Hindlimb muscle (tissue), 1 donor: ENCODE measurements at places on chromosomes 12 and 14.

DNA sequence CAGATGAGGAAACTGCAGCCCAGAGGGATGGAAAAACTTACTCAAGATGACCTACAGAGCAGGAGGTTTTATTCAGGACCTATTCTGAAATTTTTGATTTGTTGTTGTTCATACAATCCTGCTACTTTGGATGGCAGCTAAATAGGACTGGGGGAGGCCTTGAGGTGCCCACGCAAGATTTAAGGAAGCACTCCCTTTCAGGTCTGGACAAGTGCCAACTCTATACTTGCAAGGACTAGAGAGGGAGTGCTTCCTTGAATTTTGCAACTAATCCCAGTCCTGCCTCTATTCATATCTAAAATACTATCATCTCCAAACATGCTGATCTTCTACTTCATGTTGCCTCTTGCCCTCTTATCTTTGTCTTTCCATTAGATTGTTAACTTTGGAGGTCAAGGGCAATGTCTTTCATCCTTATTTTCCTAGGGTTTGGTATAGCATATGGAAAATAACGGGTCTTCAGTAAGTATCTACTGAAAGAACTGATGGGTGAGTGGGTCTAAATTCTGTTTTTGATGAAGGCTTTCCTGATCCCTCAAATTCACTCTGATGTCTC is 28.6 kb upstream of the PPM1H start:
- no peak for DNase-seq

DNA sequence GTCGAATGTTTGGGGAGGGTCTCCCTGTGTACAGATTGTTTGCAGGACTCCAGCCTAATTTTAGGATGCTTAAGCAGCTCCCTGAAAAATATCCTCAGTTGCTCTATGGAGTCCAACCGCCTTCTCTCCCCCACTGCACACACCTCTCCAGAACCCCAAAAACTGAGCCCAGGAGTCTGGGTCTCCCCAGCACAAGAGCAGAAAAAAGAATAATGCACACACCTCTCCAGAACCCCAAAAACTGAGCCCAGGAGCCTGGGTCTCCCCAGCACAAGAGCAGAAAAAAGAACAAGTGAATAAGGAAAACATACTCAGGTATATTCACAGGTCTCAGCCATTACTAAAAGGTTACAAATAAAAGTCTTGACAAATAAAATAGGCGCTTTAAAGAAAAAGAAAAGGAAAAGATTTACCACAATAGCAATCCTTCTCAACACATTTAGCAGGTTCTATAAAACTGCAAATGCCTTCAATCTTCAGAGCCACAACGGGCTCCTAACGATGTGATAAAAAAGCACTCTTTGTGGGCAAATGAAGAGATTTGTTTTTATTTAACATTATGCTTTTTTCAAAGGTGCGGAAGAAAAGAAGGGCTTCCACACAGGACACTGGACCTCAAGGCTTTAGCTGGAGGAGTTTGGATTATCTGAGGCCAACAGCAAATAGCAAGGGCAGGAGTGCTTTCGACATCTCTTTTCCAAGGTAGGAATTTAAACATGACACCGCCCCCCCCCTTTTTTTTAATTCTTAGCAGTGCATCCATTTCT is 8.2 kb downstream of the BCL11B start:
- DNase-seq, result no peak

- no peak for DNase-seq
Observed at GRCh38 chr14:34643361-34643760, 13.4 kb upstream of the SNX6 start.

- DNase-seq, result no peak
Observed at GRCh38 chr12:132514838-132515237, 24.9 kb downstream of the FBRSL1 start.

- DNase-seq, result no peak
Observed at GRCh38 chr14:51014625-51015024, 70.3 kb upstream of the PYGL start.

DNA sequence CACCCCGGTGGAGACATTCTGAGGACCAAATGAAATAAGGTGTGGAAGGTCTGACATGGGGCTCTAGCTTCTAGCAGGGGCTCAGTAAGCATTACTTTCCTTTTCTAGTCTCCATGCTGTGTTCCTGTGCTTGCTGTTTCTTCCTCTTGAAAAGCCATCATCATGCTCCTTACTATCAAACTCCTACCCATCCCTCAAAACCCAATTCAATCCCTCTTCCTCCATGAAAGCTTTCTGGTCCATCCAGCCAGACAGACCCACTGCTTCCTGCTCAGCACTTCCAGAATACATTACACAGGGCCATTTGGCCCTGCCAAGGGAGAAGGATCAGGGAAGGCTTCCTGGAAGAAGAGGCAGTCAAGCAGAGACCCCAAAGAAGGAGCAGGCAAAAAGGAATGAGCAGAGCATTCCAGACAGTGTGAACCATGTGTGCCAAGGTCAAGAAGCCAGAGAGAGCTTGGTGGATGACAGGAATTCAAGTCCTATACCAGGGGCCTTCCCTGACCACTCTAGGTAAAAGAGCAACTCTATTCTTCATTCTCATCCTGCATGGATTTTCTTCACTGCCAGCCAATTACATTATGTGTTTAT is 59.5 kb downstream of the NUAK1 start:
- DNase-seq, result no peak

GRCh38 chr14:72845196-72845595 is 48.7 kb downstream of the DPF3 start:
- no peak for DNase-seq

- DNase-seq, result no peak
Observed at GRCh38 chr14:51468523-51468922, 183.2 kb upstream of the FRMD6 start.

DNA sequence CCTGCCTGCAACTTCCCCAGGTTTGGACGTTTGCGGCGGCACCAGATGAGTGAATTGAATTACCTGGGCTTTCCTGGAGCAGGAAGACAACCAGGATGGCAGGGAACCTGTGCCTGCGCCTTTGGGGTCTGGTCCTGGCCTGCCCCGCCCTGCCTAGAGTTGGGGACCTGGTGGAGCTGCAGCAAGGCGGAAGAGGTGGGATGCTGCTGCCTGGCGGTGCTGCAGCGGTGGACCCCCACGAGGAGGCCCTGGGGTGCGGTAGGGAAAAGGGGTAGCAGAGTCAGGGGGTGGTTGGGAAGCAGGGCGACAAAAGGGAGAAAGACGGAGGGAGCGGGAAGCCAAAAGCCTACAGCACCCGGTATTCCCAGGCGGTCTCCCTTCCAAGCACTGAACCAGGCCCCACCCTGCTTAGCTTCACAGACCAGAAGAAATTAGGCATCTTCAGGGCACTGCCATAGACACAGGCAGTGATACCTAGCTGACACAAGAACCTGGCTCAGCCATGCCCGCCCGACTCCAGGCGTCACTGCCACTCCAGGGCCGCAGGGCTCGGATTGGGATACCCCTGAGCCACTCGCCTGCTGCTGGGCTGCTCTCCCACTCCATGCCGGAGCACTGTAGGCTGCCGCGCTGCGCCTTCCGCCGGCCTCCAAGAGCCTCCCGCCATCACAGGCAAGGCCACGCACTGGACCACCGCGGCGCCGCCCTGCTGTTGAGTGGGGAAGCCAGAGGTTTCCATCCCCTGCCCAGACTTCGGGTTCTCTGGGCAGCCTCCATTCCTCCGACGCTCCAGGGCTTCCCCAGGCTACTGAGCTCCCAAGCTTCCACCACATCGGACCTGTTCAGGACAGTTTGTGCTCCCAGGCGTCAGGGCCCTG is 155.2 kb upstream of the ALG10B start:
- DNase-seq, result no peak

DNA sequence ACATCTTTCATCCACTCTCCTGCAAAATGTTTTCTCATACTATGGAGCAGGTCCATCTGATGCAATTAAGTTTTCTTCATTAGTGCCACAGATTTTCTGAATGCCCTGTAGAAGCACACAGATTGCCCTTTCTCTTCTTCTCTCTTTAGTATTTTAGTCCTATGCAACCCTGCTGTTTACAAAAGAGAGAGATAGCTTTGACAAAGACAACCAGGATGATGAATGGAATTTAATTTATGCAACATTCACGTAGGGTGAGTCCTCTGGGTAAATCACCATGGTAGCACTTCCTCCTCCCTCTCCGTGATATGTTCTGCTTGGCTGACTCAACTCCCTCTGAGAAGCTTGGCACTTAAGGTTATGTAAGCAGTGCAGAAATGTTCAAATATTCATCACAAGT is 400.9 kb upstream of the PDE3A start:
- DNase-seq, result no peak

DNA sequence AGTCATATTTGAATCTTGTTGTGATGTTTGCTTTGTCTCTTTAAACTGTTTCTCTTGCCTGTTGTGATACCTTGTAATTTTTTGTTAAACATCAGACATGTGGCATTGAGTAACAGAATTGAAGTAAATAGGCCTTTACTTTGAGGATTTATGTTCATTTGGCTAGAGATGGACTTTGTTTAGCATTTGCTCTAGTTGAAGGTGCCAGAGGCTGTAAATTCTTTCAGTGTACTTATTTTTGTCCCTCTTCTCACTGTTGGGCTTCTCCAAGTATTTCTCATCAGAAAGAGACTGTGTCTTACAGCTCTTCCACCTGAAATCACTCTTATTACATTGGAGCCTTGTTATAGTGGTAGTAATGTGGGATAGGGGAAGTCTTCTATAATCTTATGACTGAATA is 175.8 kb downstream of the LRFN5 start:
- DNase-seq, result no peak

- DNase-seq, result peak; percentile 41
Observed at GRCh38 chr12:26523708-26524150, 309.3 kb downstream of the ITPR2 start.

GRCh38 chr12:4148418-4149056 is 125.0 kb upstream of the CCND2 start:
- no peak for DNase-seq

DNA sequence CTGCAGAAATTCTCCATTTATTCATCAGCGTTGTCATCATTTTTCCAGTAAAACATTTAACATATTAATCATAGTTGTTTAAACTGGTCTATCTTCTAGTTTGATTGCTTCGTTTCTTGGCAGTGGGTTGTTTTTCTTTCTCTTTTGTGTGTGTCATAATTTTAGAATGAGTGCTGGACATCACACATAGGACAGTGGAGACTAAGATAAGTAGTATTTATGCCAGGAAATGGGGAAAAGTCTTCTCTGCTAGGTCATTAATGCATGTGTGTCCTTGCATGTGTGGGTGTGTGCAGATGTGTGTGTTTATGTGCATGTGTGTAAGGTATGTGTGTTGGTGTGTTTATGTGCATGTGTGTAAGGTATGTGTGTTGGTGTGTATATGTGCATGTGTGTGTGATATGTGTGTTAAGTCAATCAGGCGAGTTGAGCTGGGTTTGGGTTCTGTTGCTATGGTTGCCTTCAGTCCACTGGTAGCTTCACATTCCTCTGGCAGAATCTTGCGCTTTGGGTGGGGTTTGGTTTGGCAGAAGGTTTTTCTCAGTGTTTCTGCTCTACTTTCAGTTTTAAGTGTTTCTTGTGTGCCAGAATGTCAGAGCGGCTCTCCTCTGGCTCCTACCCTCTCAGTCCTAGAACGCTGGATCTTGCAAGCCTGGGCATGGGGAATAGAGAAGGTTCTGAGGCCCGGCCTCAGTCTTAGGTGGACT is 7.8 kb upstream of the ADGRD1 start:
- DNase-seq, result peak; percentile 39

GRCh38 chr12:104719700-104720338 is 238.3 kb downstream of the SLC41A2 start:
- DNase-seq, result no peak

DNA sequence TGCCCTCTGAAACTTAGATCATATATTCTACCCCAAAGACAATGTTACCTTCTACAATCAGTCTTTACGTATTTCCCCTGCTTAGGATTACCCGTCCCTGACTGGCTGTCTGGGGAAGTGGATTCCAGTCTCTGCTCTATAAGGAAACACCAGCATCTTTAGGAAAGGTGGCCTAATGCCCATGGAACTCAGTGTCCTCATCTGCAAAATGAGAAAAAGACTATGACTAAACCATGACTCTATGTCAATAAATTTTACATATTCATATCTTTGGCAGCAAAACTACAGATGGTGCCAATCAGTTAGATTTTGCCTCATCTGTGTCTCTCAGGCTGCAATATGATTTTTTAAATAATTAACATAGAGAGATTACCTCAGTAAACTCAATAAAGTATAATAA is 133.8 kb downstream of the ITPR2 start:
- DNase-seq, result no peak

- DNase-seq, result no peak
Observed at GRCh38 chr12:125089083-125089482, 23.8 kb downstream of the AACS start.

GRCh38 chr14:84857571-84857970 is 672.4 kb upstream of the FLRT2 start:
- no peak for DNase-seq

DNA sequence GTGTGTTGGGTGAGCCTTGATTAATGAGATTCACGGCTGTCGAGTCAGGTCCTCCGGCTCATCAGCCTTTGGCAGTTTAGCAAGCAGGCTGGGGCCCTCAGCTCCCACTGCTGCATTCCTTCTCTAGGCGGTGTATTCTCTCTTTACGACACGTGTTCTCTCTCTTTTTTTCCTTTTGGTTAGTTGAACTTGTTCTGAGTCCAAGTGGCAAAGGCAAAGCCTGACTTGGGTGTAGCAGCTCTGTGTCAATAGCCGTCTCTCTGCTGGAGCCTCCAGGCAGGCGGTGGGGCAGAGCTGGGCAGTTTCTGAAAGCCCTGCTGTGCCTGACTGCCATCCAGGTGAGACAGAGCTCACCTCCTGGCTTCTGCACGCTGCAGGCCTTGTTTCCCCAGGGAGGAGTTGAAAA is 46.6 kb downstream of the SUSD6 start:
- DNase-seq, result no peak

GRCh38 chr12:87991483-87991882 is 37.7 kb downstream of the C12orf50 start:
- DNase-seq, result no peak

- DNase-seq, result no peak
Observed at GRCh38 chr12:20181416-20182180, 186.7 kb upstream of the PDE3A start.

GRCh38 chr12:108333898-108334699 is 5.0 kb downstream of the CMKLR1 start:
- no peak for DNase-seq

DNA sequence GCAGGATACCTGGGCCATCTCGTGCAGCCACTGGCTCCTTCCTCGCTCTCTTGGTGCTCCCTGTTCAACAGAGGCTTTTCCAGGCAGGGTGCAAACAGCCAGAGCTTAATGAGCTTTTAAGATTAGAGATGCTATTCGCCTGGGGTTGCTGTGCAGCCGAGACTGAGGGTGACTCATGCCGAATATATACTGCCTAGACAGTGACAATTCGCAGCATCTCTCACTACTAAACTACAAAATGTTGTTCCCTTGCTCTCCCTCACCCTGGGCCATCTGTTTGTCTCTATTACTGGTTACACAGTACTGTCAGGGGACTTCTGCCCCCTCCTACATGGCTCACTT is 26.0 kb upstream of the TESC start:
- DNase-seq, result no peak

- no peak for DNase-seq
Observed at GRCh38 chr12:54661048-54661447, 12.9 kb upstream of the DCD start.

- no peak for DNase-seq
Observed at GRCh38 chr12:108483213-108484059, 31.6 kb upstream of the FICD start.
